Fibroblast of skin of right quadriceps (primary cell): ENCODE measurements at places on chromosomes 6 and 20.
A peak's percentile ranks its signal among the peaks of the same experiment; 100 is the strongest.

GRCh38 chr6:37840143-37840939, 20.8 kb downstream of the ZFAND3 start:
- DNase-seq = no peak

GRCh38 chr6:73394577-73395354, at the start of gene DDX43:
TSS of gene DDX43 (plus strand) at chr6:73394828. CDS start at chr6:73394906, 78 bp downstream.
- DNase-seq = peak; percentile 45

DNA sequence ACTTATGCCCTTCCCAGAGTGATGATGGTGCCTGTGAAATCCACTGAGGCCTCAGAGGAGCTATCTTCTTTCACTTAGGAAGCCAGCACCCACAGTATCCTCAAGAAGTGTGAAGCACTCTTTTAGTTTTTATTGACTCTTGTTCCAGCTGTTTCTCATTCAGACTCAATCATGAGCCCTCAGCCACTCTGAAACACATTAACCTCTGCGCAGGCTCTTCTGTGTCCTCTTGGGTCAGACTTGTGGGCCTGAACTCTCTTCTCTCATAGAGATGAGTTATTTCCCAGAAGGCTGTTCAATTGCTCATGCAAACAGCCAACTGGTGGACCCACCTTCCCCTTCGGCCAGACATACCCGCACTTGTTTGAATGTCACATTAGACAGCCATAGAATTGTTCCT, 27.8 kb upstream of the PREP start:
- DNase-seq = no peak

DNA sequence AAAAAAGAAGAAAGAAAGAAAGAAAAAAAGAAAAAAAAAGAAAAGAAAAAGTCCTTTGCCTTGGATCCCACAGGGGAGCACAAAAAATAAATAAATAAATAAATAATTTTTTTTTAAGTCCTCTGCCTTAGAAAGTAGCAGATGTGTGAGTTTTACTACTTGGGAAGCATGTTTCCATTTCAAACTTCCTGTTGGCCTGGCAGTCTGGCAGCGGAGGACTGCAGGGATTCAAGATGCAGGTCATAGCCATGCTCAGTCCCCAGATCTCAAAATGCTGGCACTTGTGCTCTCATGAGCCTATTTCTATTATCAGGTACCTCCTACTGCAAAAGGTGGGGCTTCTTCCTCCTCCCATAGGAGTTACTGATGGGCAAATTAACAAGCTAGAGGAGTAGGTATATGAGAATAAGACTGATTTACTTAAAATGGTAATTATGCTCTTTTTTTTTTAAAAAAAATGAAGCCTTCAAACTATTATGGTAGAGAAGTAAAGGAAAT, 54.2 kb upstream of the MAP7 start:
- no peak for DNase-seq

- no peak for DNase-seq
These were observed 69.8 kb upstream of the NKX2-2 start for GRCh38 chr20:21583486-21584168.

- no peak for DNase-seq
These were observed 23.2 kb upstream of the DAAM2 start for GRCh38 chr6:39769012-39769411.

DNA sequence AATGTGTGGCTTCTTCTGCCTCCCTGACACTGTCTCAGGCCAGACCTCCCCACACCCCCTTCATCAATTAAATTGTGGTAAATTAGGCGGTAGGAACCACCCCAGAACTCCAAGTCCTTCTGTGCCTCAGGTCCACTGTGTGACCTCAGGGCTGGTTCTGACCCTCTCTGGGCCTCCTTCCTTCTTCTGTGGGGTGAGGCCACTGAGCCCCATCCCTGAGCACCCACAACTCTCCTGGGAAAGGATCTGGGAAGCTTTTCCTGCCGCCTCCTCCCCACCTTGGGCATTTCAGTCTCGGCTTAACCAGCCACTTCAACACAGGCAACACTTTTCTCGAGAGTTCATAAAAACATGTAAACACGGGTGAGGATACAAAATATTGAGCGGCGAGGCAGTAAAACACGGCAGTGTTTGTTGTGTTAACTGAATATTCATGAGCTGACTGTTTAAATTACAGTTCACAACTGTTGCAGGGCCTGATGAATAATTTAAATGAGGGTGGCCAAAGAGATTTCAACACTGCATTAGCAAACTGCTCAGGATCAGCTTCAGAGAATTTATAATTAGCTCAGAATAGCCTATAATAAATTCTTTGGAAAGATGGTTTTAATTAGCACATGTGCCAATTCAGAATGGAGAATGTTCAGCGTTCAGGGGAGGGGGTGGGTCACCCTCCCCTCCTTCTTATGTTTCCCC, 112.1 kb downstream of the TOX2 start:
- peak; percentile 86 for DNase-seq

DNA sequence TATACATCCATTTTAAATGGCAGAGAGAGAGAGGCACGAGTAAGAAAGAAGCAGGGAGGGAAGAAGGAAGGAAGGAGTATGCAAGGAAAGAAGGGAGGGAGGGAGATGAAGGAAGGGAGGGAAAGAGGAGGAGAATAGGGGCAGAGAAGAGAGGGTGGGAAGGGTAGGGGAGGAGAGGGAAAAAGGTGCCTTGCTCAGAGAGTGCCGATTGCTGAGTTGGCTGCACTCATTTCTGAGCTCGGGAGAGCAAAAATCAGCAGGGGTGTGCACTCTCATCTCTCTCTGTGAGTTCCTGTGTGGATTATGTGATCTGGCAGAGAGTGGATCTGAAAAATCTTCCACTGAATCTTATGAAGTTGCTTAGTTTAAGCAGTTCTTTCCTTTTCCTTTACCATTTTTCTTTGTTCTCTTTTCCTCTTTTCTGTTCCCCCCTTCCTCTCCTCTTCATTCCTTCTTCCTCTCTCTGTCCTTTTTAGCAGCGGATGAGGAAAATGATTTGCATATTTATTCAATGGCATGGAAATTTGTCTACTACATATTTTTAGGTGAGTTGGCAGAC, 108.7 kb downstream of the PERP start:
- no peak for DNase-seq

- peak; percentile 76 for DNase-seq
These were observed 47.6 kb upstream of the RNF24 start for GRCh38 chr20:4062721-4063606.

- DNase-seq = peak; percentile 55
These were observed 723 bp upstream of the ARID1B start for GRCh38 chr6:156776470-156776839.

- DNase-seq = no peak
These were observed 175.6 kb downstream of the DTNBP1 start for GRCh38 chr6:15487262-15487661.

- DNase-seq = peak; percentile 85
These were observed 12.5 kb upstream of the RALGAPB start for GRCh38 chr20:38460040-38460623.

- no peak for DNase-seq
These were observed 153.7 kb downstream of the HACE1 start for GRCh38 chr6:104705916-104706442.

- no peak for DNase-seq
These were observed 67.6 kb upstream of the DTNBP1 start for GRCh38 chr6:15730442-15730841.
